Activated CD8-positive, alpha-beta memory T cell treated with anti-CD3 and anti-CD28 coated beads, Interleukin-2, amount 50 U/mL, for 48 hours (primary cell): ENCODE measurements at places on chromosomes 7 and 10.
A peak's percentile ranks its signal among the peaks of the same experiment; 100 is the strongest.

DNA sequence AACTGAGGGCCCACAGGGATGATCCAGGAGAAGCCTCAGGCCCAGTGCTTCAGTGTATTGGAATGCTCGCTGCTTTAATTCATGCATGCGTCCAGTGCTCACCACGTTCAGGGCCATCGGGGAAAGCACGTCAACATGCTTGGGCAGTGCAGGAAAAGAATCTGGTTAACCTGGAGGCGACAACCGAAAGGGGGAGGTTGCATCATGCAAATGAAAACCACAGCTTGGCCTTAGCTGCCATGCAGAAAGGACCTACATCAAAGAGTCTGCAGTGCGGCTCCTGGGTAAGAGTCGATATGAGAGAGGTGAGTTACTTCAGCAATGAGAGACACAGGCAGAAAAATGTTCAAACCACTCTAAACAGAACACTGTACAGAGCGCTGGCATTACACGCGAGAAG, 440.1 kb downstream of the KCNMA1 start:
- no peak for DNase-seq

- DNase-seq: peak; percentile 80
These were observed 99.2 kb downstream of the GRK5 start for GRCh38 chr10:119306514-119306951.

GRCh38 chr7:128882134-128882533, 19.5 kb downstream of the ATP6V1F start:
- no peak for DNase-seq

GRCh38 chr7:19437446-19437845, 271.4 kb downstream of the POLR1F start:
- no peak for DNase-seq

- no peak for DNase-seq
These were observed 49.4 kb downstream of the FAM171A1 start for GRCh38 chr10:15321431-15322341.

DNA sequence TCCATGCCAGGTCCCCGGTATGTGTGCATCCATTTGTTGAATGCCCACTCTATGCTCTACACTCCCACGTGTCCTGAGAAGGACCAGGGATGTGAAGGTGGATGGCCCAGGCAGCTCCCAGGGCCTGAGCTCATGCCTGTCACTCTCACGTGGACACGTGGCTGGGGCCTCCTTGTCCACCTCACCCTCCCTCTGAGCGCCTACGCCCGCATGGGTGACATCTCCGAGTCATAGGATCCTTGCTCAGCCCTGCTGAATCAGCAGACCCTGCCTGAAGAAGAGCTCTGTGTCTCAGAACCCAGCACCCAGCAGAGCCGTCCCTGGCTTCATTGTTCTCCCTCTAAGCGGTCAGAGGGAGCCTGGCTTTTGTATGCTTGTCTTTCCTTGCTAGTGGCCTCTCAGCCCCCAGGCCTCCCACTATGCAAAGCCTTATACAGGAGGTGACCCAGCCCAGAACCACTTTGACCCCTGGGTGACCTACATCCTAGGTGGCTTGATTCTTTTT, 107.9 kb upstream of the PPIF start:
- DNase-seq: peak; percentile 57

- DNase-seq: no peak
These were observed 30.3 kb downstream of the CHAT start for GRCh38 chr10:49644035-49644646.
